ENCODE measurements at places on chromosomes 4 and X. TPM values are rescaled to one million over a fixed set of nuclear protein-coding genes. Genes with fewer than 3 reads are reported as not detected.

- no peak for DNase-seq
Observed at GRCh38 chr4:61185288-61185687, 14.8 kb upstream of the ADGRL3 start.

DNA sequence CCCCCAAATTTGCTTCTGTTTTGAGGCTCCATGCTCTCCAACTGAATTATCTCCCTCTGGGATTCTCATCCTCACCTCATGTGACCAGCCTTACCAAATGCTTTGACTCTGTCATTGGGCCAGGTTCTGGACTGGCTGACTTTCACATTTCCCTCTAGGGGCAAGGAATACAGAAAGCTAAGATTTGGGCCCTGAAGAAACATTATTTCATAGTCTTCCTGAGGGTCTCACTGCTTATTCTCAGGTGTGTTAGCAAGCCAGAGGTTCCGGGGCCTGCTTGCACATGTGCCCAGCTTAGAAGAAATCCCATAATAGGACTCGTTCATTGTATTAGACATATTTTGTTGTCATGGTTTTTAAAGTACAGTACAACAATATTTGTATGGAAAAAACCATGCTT is 62.6 kb upstream of the TEX13D start:
- DNase-seq, result no peak

DNA sequence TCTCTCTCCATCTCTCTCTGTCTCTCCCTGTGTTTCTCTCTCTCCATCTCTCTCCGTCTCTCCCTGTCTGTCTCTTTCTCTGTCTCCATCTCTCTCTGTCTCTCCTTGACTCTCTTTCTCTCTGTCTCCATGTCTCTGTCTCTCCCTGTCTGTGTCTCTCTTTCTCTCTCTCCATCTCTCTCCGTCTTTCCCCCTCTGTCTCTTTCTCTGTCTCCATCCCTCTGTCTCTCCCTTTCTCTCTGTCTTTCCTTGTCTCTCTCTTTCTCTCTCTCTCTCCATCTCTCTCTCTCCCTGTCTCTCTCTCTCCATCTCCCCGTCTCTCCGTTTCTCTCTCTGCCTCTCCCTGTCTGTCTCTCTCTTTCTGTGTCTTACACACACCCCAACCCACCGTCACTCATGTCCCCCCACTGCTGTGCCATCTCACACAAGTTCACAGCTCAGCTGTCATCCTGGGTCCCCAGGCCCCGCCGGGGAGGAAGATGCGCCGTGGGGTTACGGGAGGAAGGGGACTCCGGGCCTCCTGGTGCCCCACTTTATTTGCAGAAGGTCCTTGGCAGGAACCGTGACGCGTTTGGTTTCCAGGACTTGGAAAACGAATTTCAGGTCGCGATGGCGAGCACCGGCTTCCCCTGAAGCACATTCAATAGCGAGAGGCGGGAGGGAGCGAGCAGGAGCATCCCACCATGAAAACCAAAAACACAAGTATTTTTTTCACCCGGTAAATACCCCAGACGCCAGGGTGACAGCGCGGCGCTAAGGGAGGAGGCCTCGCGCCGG is 1.2 kb upstream of the SHOX start:
- no peak for DNase-seq

- DNase-seq, result no peak
Observed at GRCh38 chr4:66376921-66377320, 706.6 kb upstream of the EPHA5 start.

Gene MAGEB2
- 0.78 TPM for total RNA-seq

GRCh38 chrX:47864300-47864699 is 27.6 kb downstream of the ZNF81 start:
- peak; percentile 23 for DNase-seq

DNA sequence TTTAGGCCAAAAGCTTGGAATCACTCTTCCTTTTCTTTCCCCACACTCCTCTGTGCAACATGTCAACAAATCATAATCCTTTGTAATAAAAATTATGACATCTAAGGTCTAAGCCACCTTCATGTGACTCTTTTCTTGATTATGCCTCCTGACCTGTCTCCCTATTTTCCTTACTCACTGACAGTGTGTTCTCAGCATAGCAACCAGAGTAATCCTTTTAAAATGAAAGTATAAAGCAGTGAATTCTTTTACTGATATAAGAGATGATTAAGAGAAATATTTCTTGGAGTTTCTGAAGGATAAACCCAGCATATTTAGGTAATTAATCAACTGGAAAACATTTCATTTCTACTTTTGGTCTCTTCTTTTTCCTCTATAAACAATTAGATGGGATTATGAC is 44.7 kb downstream of the USO1 start:
- DNase-seq, result no peak

GRCh38 chr4:81351654-81352445 is 119.9 kb downstream of the RASGEF1B start:
- DNase-seq, result peak; percentile 41

Gene STAP1
- not detected for total RNA-seq

- DNase-seq, result peak; percentile 39
Observed at GRCh38 chr4:176377780-176378179, 58.0 kb downstream of the SPCS3 start.

DNA sequence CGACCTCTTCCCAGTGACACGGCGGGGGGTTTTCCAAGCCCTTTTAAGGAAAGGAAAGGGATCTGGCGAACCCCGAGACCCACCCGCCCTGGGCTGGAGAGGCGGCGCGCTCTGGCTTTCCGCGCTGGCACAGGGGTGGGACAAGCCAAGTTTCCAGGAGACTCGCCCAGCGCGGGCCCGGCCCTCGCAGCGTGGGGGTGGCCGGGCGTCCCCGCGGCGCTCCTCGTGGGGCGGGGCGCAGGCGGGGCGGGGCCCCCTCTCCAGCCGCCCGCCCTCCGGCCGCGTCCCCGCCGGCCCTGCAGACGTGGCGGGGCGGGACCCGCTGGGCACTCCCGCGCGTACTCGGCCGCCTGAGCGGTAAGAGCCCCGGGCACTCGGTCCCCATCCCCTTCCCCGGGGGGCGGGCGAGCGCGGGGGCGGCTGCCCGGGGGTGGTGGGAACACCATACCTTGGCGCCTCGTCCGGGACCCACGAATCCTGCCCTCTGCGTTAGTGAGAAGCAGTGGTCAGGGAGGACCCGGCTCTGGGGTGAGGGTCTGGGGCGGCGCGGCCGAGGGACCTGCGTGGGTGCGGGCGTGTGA is at the start of gene FAM114A1:
TSS of gene FAM114A1 (plus strand) at position 329 of the 581 bp plus-strand sequence. CDS start 10,273 bp downstream, outside the sequence.
- peak; percentile 85 for DNase-seq

GRCh38 chr4:7829652-7830580 is 109.7 kb downstream of the AFAP1 start:
- DNase-seq, result no peak

Gene MTTP
- total RNA-seq, result 0.39 TPM

GRCh38 chr4:7663075-7663541 is 228.4 kb upstream of the PSAPL1 start:
- DNase-seq, result peak; percentile 43

- no peak for DNase-seq
Observed at GRCh38 chrX:100698551-100698950, 33.4 kb downstream of the SYTL4 start.

GRCh38 chrX:41273638-41274037 is 60.3 kb upstream of the DDX3X start:
- no peak for DNase-seq

- no peak for DNase-seq
Observed at GRCh38 chrX:129777218-129778030, 2.3 kb upstream of the SASH3 start.

GRCh38 chrX:1493877-1494510 is 41.3 kb upstream of the ASMTL start:
- DNase-seq, result no peak

Gene EIF4E
- total RNA-seq, result 194 TPM

GRCh38 chr4:1903035-1903434 is 31.8 kb downstream of the NSD2 start:
- no peak for DNase-seq

GRCh38 chr4:115272185-115272584 is 158.8 kb upstream of the NDST4 start:
- no peak for DNase-seq

- DNase-seq, result no peak
Observed at GRCh38 chrX:9137152-9137551, 103.2 kb upstream of the FAM9B start.

- DNase-seq, result peak; percentile 91
Observed at GRCh38 chrX:44400588-44400987, 57.1 kb upstream of the EFHC2 start.

Gene FGD1
- 8.0 TPM for total RNA-seq

DNA sequence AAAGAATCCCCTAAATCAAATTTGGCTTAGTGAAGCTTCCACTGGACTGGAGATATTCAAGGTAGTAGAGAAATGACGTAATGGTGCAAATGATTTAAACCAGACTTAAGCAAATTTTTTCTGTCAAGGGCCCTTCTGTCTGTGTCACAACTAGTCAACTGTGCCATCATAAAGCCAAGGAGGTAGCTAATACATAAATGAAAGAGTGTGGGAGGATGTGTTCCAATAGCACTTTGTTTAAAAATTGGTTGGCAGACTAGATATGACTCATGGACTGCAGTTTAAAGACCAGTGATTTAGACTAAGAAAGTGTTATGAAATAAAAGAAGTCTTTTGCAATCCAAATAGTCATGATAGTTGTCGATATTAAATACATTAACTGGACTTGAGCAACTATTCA is 24.3 kb upstream of the TEX13C start:
- DNase-seq, result no peak

DNA sequence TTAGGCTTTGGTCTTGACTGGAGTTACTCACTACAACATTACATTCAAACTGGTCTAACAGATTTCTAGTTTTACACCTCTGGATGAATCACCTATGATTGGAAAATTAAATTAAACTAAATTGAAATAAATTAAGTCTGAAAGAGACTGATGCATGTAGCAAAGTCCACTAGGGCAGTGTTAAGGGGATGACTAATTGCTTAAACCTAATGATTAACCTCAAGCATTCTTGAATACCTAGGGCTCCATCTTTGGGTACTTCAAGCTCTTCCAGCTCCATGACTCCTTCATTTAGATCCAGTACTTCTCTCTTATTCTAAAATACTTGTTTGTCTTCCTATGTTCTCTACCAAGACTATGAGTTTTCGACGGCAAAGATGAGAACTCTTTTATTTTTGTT is 86.8 kb downstream of the SH2D1A start:
- DNase-seq, result no peak

Gene GAGE12J
- total RNA-seq, result not detected

DNA sequence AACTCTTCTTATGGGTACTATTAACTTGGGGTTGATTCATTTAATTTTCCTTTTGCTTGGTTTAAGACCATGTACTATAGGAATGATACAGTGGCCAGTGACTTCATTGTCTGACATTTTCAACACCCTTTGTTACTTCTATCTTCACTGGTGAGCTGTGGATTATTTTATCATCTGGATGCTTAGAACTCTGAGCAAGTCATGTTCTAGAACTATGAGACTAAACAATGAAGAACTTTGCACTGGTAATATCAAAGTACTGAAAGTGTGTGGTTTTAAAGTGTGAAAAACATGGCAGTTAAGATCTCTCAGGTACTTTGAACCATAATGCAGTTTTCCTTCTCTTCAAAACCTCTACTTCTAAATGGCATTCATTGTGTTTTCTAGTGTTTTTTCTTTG is 47.8 kb downstream of the MAP7D3 start:
- DNase-seq, result no peak

Gene CCDC110
- total RNA-seq, result 3.3 TPM

GRCh38 chr4:75102787-75103085 is 169.8 kb downstream of the PARM1 start:
- DNase-seq, result no peak

Gene NEXMIF
- total RNA-seq, result not detected

Gene MCTS1
- total RNA-seq, result 97.7 TPM

GRCh38 chr4:21522296-21522695 is 426.3 kb downstream of the KCNIP4 start:
- no peak for DNase-seq

Gene TCEAL1
- 28.5 TPM for total RNA-seq

- DNase-seq, result peak; percentile 36
Observed at GRCh38 chr4:105520819-105521790, 31.3 kb upstream of the ARHGEF38 start.

Gene TBX22
- not detected for total RNA-seq

Gene PABPC1L2A
- not detected for total RNA-seq

- DNase-seq, result no peak
Observed at GRCh38 chrX:133495464-133496391, 80.4 kb upstream of the GPC4 start.

GRCh38 chr4:13627178-13627605 is 333 bp downstream of the BOD1L1 start:
- DNase-seq, result no peak

Gene RAB41
- not detected for total RNA-seq

DNA sequence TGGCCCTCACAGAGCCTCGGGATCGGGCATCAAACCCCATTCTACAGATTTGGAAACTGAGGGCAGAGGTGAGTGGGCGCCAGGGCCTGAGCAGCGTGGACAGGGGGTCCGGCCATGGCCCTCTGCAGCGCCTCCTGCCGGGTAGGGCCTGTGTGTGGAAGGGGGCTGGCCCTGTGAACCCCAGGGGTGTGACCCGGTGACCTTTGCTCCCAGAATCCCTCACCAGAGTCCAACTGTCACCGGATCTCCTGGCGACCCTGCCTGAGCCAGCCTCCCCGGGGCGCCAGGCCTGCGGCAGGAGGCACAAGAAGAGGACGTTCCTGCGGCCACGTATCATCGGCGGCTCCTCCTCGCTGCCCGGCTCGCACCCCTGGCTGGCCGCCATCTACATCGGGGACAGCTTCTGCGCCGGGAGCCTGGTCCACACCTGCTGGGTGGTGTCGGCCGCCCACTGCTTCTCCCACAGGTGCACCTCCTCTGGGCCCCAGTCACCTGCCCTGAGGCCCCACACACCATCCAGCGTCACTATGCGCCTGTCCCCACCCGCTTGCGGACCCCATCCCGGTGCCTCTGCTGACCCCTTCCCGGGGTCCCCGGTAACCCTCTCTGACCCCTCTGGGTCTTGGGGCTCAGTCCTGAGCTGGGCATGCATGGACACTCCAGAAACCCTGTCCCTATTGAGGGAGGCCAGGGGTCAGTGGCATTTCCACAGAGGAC is 4.2 kb downstream of the HGFAC start:
- DNase-seq, result no peak

DNA sequence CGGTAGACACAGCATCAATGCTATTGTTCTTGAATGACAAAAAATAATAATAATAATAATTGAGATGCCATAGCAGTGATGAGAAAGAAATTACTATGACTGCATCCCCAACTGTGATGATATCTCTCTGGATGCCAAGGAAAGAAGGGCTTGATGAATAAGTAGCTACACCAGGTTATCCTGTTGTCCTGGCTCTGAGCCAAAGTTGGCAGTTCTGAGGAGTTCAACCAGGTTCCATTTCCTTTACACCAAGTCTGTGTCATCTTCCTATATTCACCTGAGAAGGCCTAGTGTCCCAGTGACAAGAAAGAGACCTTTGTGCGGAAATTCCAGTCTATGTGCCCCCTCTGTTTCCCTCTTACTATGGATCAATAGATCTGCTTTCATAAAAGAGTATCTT is 3.4 kb upstream of the MAML3 start:
- no peak for DNase-seq

GRCh38 chr4:183816882-183817509 is 88.1 kb upstream of the STOX2 start:
- no peak for DNase-seq

GRCh38 chr4:58732973-58733372 is 1622.8 kb upstream of the IGFBP7 start:
- DNase-seq, result no peak
